Activated gamma-delta T cell (primary cell): ENCODE measurements at places on chromosomes 12 and 14.

GRCh38 chr14:87799400-87799799 is 193.6 kb downstream of the GALC start:
- DNase-seq, result no peak

DNA sequence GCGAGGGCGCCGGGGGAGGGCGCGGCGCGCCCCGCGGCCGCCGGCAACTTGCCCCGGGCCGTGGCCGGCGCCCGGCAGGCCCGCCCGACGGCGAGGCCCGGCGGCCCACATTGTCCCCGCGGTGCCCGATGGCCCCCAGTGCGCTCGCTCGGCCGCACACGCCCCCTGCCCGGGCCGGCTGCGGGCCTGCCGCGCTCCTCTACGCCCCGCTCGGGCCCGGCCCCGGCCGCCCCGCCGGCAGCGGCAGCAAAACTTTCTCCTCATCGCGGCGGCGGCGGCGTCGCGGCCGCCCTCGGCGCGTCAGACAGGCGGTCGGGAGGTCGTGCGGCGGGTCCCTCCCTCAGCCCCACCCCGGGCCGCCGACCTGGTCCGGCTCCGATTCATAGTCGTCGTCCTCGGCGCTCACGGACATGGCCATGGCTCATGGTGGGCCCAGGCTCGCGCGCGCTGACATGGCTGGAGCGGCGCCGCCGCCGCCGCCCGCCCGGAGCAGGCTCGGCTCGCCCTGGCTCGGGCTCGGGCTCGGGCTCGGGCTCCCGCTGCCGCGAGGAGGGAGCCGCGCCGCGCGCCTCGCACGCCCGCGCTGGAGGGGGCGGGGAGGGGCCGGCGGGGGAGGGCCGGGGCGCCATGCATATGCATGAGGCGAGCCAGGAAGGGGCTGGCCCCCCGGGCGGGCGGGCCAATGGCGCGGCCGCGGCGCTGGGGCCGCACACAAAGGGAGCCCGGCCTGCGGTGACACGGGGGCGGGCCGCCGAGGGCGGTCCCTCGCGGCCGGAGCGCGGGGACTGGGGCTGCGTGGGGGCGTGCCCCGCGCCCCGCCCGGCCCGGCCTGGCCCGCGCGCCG is 67.1 kb downstream of the RNF34 start:
- DNase-seq, result peak; percentile 89

DNA sequence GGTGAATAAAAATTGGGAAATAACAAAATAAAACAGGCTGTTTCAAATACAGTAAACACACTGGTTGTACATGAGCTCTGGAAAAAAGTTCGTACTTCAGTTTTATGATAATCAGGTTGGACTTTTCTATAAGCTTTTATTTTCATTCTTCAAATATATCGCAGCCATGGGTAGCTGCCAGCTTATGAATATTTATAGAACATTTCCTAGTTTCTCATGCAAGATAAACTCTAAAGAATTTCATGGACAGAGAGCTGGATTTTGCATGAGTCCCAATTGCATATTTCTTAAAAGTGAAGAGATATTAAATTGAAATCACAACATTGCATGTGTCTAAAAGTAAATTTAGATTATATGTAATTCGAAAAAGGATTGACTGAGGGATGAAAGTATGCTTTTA is 827.6 kb downstream of the SLC6A15 start:
- DNase-seq, result no peak

GRCh38 chr12:1391722-1392121 is 202.7 kb downstream of the FBXL14 start:
- DNase-seq, result no peak

DNA sequence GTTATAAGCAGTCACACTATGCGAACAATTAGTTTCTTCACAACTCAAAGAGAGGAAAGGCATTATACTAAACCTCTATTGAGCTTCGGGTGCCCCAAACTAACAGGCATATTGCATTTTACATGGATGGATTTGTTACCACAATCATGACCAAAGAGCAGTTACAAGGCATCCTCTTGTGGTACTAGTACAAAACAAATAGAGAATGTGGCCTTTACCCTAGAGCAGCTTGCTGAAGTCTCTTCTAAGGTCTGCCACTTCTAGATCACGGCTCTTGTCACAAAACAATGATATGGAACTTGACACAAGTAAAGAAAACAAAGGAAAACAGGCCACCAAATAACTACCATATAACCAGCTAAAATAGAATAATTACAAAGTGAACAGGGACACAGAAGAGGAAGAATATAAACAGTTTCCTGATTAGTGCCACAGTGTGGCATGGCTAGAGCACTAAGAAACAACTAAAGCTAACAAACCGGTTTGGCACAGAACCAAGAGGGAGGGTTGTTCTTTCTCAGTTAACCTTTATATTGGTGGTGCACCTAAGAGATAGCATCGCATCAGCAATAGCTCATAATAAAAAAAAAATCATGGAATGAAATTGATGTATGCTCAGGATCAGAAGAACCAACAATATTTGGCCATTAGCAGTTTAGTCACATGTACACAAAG is 209.7 kb upstream of the ATP2B1 start:
- DNase-seq, result no peak

DNA sequence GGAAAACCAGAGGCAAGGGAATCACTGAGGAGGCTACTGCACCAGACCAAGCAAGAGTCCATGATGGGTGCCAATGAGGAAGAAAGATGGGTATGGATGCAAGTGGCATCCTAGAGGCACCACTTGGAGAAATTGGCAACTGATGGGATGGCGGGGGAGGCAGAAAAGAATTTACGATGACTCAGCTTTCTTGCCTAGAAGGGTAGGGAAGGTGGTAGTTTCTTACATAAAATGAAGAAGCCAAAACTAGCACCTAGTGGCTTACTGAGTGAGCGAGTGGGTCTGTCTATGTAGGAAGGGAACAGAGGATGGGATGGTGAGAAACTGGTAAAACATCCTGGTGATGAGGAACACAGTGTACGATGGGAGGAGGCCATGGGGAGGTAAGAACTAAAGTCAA is 80.8 kb downstream of the CIT start:
- no peak for DNase-seq

DNA sequence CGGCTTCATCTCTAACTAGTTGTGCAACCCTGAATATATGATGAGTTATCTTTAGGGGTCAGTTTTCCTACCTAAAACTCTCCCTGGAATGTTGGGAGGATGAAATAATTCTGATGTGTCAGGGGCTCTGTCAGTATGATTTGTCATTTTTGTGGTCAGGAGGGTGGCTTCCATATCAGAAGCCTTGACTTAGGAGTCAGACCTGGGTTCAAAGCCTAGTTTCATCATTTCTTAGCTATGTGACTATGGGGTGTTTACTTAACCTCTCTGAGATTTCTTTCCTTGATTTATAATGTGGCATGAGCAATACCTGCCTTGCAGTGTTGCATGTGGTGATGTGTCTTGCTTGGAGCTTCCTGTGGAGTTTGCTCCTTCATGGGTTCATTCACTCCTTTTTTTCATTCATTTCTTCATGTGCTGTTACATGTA is 146.8 kb downstream of the CHST11 start:
- DNase-seq, result no peak

GRCh38 chr12:22283006-22283506 is 51.5 kb downstream of the ST8SIA1 start:
- DNase-seq, result no peak

- DNase-seq, result no peak
These were observed 234.9 kb upstream of the CAND1 start for GRCh38 chr12:67034110-67034879.

DNA sequence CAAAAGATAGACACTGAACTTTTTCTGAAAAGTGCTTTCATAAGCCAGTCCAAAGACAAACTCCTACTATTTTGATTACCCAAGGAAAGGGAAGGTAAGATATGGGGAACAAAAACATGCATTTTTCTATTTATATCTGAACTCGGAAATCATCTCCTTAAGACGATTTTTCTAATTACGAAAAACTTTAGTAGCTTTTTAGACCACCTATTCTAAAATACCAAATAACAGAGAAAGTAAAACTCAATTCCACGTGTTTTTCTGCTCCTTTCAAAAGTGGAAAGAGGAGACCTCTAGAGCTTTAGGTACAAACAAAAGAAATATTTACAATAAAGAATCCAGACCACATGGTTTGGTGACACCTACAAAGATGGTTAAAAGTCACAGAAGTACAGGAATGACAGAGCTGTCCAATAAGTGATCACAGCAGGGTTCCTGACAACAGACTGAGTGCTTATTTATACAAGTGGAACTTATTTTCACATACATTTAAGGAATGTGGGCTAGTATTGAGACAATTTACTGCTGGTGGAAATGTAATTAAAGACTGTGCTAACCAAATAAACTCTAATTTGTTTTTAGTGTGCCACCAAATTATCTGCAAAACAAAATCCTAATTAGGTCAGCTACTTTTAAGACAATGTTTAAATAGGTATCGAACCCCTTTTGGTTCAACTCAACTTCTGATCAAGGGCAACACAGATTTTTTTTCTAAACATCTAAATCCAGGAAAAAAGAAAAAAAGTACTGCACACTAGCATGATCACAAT is 2.4 kb downstream of the LRIG3 start:
- no peak for DNase-seq

GRCh38 chr14:103584326-103584915 is 21.7 kb downstream of the COA8 start:
- no peak for DNase-seq

GRCh38 chr12:52401526-52401925 is 4.6 kb downstream of the KRT82 start:
- DNase-seq, result no peak

- DNase-seq, result no peak
These were observed 562 bp downstream of the EAPP start for GRCh38 chr14:34538871-34539406.

DNA sequence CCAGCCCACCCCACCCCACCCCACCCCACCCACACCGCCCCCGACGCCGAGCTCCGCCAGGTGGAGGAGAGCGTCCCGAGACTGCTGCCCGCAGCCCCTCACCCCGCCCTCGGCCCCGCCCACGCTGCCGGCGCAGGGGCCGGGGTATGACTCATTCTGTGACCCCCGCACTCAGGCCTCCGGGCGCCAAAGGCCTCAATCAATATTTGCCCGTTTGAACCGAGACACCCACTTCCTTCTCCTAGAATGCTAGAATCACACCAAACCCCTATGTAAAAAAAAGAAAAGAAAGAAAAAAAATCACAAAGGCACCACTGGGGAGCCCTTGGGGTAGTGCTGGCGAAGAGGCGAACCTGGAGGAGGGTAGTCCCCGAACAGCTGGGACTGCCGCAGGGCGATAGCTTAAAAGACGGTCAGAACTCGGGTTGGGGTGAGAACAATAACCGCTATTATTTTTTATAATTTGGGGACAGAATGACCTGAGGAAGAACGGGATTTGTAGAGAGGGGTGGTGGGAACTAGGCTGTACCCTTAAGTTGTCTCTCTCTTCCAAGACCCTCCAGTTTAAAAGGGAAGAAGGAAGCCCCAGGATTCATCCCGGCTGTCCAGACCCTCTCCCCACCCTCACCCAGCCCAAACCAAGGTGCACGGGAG is 894 bp downstream of the KRT8 start:
- no peak for DNase-seq

- no peak for DNase-seq
These were observed 88.3 kb downstream of the TESC start for GRCh38 chr12:117010693-117011451.

DNA sequence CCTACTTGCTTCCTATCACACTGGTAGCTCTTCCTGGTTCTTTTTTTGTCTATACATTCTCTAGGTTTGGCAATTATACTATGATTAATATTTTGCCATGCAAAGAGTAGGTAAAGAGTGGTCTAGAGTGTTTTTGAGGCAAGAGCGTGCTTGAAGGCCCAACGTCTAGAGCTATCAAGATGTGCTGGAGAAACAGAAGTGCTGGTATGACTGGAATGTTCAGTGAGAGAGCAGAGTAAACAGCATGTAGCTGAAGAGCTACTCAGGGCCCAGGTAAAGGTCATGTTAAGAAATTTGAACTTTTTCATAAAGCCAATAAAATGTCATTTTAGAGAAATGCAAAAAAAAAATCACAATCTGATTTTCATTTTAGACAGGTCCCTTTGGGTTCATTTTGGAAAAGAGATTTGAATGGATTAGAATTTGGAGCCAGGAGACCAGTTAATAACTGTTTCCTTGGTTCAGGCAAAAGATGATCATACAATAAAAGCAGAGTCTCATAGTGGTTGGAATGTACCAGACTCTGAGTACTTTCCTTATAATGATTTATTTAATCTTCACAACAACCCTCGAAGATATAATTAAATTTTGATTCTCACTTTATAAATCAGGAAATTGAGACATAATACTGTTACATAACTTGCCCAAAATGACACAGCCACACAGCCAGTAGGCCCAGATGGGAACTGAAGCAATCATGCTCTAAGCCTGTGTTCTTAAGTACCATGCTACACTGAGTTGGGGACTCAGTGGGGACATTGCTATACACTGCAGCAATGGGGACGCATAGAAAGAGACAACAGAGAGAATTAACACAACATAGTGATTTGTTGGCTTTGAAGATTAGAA is 350.1 kb downstream of the NELL2 start:
- DNase-seq, result no peak

GRCh38 chr12:116717466-116718437 is 20.1 kb downstream of the SPRING1 start:
- no peak for DNase-seq

- no peak for DNase-seq
These were observed 3.8 kb upstream of the SCARB1 start for GRCh38 chr12:124867401-124867930.

DNA sequence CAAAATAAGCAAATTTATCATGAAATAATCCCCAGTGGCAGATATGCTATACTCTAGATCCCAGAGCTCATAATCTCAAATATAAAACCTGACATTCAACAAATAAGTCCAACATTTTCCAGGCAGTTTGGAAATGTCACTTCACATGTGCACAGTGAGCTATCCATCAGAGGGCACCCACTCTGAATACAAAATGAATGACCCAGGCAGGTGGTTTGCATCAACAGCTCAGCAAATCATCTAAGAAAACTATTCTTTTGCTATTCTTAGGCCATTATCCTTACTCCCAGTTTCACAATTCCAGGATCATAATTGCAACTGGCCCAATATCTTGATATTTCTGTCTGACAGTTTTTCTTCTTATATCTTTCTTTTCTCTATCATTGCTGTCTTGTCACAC is 38.5 kb downstream of the TRIM9 start:
- DNase-seq, result no peak

DNA sequence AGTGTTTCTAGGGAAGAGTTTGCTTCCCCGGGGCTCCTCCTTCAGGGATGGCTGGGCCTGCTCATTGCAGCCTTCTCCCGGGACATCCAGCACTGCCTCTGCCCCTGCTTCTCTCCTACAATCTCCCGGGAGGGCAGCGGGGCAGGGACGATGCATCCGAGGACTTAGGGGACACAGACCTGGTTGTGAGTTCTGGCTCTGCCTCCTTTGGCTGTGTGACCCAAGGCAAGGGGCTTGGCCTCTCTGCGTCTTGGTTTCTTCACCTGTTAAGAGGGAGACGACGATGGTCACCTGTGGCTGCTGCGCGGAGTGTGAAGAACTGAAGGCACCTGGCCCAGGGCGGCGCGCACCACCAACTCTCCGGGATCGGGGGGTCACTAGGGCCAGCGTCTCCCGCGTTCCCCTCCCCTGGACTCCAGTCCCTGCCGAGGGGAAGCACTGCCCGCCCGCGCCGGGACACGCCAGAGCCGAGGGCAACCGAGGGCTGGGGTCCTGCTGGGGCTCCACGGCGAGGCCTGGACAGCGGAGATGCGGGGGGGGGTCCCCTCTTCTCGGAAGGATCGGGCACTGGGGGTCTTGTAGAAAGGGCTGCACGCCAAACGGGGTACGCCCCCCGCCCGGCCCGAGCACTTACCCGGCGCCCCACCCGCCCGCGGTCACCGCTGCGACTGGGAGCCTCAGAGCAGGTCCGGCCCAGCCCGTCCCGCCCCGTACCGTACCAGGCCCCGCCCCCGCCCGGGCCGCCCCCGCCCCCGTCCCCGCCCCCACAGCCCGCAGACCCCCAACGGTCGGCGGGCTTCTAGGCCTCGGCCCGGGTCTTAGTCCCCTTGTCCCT is at the start of gene HVCN1:
Gene HVCN1 (minus strand): TSS at position 670 of the 835 bp plus-strand sequence. CDS start 5,870 bp downstream, outside the sequence.
- peak; percentile 33 for DNase-seq

- DNase-seq, result no peak
These were observed 36.8 kb downstream of the VDR start for GRCh38 chr12:47868041-47868440.
